ENCODE measurements at places on chromosomes 6 and 20.

DNA sequence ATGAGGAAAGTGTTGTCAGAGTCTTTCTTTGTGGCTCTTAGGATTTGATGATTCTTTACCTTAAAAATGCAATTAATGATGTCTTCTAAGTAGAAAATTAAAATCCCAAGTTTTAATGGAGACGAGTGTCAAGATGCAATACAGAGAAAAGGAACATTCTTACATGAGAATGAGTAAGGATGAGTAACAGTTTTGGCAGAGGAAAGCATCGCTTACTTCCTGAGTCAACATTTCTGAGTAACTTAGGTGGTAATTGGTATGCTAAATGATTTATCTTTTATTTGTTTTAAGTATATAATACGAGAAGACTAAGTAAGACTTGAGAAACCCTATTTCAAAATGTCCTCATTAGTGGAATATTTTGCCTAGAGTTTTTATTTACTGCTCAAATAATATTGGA lies 101.3 kb downstream of the RTN4IP1 start:
- DNase-seq, result peak; percentile 97

DNA sequence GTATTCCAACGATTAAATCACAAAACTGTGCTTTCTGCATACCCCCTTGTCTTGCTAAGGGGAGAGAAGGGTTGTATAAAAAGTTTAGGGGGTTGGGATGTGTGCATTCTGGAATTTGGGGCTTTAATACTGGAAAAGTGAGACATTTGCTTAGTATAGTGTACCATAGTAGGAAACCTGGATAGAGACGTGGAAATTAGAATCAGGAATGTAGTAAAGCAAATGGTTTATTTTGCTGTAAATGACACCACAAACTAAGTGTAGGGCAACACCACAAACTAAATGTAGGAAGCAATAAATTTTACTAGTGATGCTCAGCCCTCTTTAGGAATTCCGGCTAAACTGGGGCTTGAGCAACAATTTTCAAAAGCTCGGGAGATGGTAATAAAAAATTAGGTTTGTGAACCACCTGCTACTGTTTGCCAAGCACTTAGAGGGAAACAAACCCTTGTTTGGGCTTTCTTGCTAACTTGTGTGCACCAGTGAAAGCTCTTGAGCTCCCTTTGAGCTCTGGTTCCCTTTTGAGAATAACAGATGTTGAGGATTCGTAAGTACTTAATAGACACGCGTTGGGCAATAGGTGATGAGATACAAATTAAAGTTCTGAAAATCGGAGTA lies 13.8 kb downstream of the BRD2 start:
- DNase-seq, result no peak

- DNase-seq, result no peak
These were observed 78.4 kb downstream of the ERMARD start for GRCh38 chr6:169829786-169830185.

- no peak for DNase-seq
These were observed 211.1 kb upstream of the FOXA2 start for GRCh38 chr20:22795433-22795832.

- DNase-seq, result peak; percentile 76
These were observed 2.1 kb downstream of the RAET1E start for GRCh38 chr6:149895833-149896271.

DNA sequence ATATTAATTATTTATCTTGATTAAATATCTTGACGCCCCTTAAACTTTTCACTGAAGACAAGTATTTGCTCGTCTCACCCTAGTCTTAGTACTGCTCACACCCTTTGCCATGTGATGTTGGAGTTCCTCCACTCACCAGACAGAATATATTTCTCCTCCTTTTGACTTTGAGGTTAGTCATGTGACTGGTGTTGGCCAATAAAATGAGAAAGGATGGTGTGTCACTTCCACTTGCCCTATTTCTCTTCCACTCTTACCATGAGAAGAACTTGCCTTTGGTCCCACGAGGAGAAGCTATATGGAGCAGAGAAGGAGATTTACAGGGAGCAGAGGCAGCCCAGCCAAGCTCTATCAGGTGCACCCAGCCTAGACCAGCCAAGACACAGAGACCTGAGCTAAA lies 64.9 kb upstream of the TAB2 start:
- DNase-seq, result no peak

GRCh38 chr6:836276-836853 lies 143.4 kb upstream of the EXOC2 start:
- DNase-seq, result no peak

- DNase-seq, result no peak
These were observed 299.1 kb upstream of the PRDM1 start for GRCh38 chr6:105786890-105787655.

GRCh38 chr6:127225497-127225896 lies 41.2 kb upstream of the RNF146 start:
- no peak for DNase-seq

GRCh38 chr20:17017232-17017631 lies 209.6 kb upstream of the PCSK2 start:
- DNase-seq, result no peak

DNA sequence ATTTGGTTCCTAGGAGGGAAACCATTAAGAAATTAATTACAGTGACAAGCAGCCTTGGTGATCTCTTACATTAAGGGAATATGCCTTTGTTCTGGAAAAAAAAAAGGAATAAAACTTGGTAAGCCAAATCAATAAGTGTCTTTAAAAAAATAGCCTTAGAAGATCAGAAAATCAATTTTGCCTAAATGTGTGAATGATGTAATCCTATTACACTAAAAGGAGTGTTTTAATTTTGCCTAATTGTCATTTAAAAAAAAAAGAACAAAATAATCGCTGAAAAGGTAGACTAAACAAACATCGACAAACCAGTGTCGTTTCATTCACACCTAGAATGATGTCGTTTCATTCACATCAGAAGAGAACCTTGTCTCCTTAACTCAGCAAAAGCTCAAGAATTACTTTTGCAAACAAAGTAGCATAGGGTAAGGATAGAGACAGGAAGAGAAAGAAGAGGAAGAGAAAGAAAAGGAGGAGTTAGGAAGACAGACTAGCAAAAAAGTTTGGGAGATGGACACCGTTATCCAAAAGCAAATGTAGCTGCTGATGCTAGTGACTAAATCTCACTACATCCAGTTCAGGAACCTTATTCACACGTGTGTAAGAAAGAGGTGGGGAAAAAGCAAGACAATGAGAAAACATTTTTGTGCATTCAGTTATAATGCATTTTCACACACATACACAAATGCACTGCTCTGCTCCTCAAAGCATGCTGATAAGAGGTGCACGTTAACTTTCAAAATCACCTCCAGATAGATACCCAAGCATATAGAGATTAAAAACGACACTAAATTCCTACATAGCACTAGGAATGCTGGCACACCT lies 60.6 kb downstream of the HIVEP2 start:
- no peak for DNase-seq

DNA sequence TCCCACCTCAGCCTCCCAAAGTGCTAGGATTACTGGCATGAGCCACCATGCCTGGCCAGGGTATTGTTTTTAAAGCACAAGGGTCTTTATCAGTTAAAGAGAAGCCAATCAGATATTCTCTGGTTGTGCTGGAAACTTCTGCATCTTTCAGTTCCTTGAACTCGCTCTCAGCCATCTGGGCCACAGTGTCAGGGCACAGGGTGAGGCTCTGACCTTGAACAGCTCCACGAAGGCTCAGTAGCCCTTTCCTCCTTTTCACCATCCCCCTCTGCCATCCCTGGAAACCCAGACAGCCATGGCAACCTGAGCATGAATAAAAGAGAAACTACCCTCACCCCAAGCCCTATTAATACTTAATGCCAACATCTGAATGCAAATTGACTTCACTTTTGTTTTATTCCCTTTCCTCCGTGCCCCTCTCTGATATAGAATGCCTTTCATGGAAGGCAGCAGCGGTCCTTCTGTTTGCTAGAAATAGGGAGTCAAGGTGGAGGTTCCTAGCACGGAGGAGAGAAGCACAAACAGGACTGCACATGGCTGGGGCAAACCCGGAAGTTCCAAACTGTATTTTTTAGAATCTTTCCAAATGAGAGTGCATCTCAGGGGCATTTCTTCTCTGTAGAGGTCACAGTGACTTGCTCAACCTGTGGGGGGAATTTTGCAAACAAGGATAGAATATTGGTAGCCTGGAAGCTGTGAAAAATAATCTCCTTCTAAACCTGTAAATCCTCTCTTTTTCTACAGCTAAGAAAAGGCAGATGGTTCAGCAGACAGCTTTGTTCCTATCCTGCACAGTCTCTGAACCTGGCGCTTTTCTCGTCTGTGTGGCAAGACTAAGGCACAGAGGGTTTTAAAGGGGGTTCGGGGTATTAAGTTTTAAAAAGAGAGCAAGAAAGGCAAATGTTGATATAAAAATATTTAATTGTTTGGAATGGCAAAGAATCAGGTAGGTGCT lies 176.4 kb upstream of the RREB1 start:
- DNase-seq, result no peak

GRCh38 chr6:53041356-53041755 lies 23.8 kb upstream of the FBXO9 start:
- DNase-seq, result peak; percentile 82

DNA sequence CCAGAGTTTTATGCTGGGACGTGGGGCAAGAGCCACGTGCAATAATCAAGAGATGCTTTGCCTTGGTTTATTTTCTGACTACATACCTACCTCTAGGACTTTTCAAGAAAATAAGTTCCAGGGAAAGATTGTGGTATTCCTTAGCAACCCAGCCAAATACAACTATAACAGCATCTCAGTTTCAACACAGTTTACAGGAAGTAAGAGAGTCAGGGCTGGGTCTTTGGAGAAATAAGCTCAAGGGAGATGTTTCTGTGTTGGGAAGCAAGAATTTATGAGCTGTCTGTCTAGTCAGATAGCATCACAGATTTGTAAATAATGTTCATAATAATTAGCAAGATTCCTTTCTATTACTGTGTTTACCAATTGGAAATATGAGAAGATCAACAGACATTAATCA lies 35.1 kb downstream of the MAP3K5 start:
- peak; percentile 50 for DNase-seq

DNA sequence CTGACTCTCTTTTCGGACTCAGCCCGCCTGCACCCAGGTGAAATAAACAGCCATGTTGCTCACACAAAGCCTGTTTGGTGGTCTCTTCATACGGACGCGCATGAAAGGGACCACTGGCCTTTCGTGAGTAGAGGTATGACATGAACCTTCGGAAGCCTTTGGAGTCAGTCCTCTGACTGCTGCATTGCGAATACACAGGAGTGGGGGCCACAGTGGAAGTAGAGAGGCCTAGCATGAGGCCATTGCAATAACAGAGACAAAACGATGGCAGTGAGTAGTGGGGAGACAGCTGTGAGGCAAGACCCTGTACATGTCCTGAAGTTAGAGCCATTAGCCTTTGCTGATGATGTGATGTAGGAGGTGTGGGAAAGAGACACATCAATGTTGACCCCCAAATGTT lies 56.4 kb downstream of the SMPDL3A start:
- no peak for DNase-seq

- DNase-seq, result no peak
These were observed 5.3 kb downstream of the CDKN1A start for GRCh38 chr6:36683656-36684446.

- peak; percentile 48 for DNase-seq
These were observed 70.7 kb upstream of the PRSS16 start for GRCh38 chr6:27176523-27177484.

- peak; percentile 83 for DNase-seq
These were observed 275.1 kb downstream of the CDC5L start for GRCh38 chr6:44662461-44663121.

GRCh38 chr6:35594503-35595186 lies 81.9 kb upstream of the TULP1 start:
- DNase-seq, result no peak

GRCh38 chr6:15287670-15288375 lies 42.0 kb downstream of the JARID2 start:
- DNase-seq, result no peak

GRCh38 chr6:158667360-158667981 lies 17.6 kb downstream of the SYTL3 start:
- no peak for DNase-seq

- DNase-seq, result no peak
These were observed 145.4 kb downstream of the FOXA2 start for GRCh38 chr20:22438926-22439325.

- peak; percentile 50 for DNase-seq
These were observed 39.0 kb upstream of the SUPT3H start for GRCh38 chr6:45416700-45417099.

DNA sequence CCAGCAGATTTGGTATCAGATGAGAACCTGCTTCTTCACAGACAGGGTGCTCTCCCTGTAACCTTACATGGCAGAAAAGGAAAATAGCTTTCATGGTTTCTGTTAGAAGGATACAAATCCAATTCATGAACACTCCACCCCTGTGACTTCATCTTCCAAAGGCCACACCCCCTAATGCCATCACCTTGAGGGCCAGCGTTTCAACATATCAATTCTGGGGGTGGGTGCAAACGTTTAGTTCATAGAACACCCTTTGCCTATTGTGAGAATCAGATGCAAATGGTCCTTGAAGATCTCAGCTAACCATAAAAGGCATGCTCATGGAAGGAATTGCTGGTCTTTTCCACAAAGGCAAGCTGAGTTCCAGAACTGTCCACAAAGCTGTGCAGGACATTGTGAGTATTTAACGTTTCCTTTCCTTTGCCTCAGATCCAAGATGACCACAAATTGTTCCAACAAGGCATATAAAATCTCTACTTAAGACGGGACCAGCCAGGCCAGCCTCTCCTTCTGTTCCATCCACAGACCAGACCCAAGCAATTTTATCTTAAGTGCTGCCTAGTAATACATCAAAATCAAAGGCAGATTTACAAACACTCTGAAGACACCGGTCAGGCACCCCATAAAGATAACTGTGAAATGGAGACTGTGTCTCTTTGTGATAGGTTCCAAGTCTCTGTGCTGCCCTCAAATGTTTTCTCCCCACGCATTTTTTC lies 34.7 kb upstream of the SSTR4 start:
- DNase-seq, result no peak

DNA sequence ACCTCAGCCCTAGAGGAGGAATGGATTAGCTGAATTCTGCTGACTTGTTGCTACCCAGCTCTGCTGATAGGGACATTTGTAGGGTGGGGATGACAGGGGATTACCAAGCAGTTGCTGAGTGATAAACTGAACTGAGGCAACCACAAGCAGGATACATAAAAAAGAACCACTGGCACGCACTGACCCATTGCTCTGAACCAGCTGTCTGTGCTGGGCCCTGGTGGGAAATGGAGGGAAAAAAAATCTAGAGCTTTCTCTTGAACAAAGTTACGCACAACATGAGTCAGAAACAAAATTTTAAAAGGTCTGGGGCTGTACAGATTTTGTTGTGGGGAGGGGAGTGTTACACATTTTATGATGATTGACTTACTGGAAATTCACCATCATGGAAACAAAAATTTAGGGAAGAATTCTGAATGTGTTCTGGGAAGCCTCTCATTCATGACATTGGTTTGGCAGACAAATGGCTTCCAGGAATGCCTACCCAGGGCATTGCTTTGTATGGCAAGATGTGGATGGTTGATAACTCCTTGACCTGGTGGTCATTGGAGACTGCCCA lies 37.7 kb downstream of the FOXO3 start:
- DNase-seq, result peak; percentile 87
